ENCODE measurements at places on chromosomes 5 and 9.

DNA sequence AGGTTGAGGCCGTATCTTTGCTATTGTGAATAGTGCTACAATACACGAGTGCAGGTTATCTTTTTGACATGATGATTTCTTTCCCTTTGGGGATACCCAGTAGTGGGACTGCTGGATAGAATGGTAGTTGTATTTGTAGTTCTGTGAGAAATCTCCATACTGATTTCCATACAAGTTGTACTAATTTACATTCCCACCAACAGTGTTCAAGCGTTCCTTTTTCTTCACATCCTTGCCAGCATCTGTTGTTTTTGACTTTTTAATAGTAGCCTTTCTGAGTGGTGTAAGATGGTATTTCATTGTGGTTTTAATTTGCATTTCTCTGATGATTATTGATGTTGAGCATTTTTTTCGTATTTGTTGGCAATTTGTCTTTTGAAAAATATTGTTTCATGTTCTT is 41.4 kb downstream of the CNOT6 start:
- no peak for DNase-seq

- DNase-seq = no peak
These were observed 18.9 kb downstream of the WNT8A start for GRCh38 chr5:138102454-138103318.

GRCh38 chr5:139588962-139589361 is 27.8 kb downstream of the UBE2D2 start:
- no peak for DNase-seq

DNA sequence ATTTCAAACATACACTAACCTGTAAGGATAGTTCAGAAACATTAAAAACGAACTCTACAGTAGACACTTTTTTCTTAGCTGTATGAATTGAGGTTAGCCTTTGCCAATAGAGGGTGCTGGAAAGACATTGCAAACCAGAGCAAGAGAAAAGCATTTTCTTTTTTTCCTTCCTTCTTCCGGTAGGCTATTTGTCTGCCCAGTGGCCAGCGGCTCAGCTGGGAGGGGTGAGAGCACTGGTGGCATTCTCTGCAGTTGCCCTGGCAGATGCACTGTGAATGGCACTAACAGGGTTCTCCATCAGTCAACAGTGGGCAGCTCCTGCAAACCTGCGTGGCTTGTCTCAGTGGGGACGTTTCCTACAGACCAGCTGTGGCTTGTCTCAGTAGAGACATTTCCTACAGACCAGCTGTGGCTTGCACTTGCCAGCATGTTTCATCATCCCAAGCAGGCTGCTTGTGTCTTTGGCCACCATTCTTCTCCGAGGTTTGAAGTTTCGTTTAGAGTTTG is 984.5 kb upstream of the CDH18 start:
- no peak for DNase-seq

- no peak for DNase-seq
These were observed 53.6 kb downstream of the GIN1 start for GRCh38 chr5:103066326-103066725.

DNA sequence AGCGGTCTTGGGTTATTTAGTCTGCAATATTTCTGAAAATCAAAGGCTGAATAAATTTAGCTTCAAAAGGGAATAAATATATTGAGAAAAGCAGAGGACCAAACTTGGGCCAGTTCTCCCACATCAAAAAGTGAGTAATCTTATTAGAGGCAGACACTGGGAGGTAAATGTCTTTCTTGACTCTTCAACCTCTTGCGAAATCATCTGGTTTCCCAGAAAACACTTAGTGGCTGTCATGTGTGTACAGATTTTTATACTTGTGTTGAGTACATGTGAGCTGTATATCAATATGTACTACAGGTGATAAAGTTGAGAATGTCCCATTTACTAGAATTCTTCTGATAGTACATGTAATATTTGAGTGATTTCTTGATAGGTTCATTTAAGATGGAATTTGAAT is 454.9 kb downstream of the PRR16 start:
- no peak for DNase-seq

GRCh38 chr5:151071848-151072629 is 8.8 kb downstream of the TNIP1 start:
- no peak for DNase-seq

GRCh38 chr9:134525070-134525815 is 116.4 kb upstream of the COL5A1 start:
- DNase-seq = no peak

GRCh38 chr5:181217111-181217802 is 5.8 kb upstream of the TRIM41 start:
- DNase-seq = no peak

DNA sequence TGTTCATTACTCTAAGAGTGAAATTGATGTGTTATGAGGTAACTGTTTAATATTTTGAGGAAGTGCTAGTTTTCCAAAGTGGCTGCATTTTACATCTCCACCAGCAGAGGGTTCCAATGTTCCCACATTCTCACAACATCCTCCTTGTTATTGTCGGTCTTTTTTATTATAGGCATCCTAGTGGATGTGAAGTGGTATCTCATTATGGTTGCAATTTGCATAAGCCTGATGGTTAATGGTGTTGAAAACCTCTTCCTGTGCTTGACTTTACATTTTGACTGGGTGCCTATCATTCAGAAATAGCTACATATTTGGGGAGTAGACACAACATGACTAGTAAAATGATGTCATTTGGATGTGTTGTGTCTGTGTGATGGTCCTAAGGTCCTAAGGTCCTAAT is 143.6 kb downstream of the MRPS30 start:
- no peak for DNase-seq

- DNase-seq = no peak
These were observed 97.6 kb upstream of the CDH10 start for GRCh38 chr5:24742334-24742733.

DNA sequence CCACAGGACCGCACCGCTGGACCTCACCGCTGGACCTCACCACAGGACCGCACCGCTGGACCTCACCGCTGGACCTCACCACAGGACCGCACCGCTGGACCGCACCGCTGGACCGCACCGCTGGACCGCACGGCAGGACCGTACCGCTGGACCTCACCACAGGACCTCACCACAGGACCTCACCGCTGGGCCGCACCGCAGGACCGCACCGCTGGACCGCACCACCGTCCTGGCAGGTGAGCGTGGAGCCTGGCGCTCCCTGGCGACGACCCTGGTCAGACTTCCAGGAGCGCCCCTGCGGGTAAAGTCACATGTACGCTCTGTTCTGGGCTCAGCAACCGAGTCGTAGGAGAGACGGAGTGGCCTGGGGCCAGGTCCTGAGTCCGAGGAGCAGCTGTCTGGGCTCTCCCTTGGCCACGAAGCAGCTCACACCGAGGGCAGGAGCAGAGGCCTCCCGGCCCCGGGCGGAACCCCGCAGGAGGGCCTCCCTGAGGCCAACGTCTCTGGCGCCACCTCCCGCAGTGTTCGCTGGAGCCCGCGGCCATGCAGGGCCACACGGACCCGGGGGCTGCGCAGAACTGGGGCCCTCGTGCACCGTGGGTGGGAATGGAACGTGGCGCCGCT is 30.5 kb downstream of the MRPL36 start:
- no peak for DNase-seq

DNA sequence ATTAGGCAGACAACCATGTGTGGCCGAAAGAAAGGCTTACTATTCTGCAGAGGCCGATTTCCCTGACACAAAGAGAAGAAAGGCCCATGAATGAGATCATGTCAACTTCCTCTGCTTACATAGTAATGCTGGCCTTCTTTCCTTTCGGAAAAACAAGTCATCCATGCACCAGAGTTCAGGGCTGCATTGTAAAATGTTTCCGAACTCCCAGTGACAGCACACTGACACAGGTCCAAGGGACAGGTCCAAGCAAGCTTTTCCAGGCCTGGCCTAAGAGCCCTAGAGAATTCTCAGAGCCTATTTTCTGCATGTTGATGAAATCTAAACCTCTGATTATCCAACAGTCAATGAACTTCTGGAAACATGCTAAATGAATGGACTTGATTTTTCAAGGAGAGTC is 140.9 kb downstream of the ZNF608 start:
- DNase-seq = no peak

DNA sequence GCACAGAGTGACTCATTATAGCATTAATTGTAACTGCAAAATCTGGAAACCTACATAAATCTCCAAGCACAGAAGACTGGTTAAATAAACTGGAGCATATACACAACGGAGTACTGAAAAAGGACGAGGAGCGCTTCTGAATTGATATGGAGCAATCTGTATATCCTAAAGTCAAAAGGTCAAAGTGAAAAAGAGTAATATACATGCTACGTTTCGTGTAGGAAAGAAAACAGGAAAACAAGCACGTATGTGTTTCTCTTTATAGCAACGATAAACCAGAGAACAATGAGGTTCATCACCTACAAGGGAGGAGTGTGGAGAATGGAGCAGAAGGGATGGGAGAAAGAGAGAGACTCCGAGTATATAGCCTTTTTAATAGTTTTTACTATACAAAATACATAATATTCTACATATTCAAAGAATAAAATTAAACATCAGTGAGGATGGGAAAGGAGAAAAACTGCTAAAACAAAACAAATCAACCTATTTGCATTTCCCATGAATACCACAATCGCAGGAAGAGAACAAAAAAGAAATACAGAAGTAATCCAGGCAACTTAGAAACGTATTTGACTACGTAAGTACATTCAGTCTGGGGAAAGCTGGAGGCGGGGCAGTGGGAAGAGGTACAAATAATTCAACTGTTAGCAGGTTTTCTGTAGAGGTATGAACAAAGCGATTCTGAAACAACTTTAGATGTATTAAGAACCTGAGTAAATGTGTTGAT is 7.8 kb downstream of the ZFP62 start:
- DNase-seq = no peak

- DNase-seq = no peak
These were observed 5.9 kb downstream of the TNFSF15 start for GRCh38 chr9:114799925-114800324.

- DNase-seq = no peak
These were observed 49.4 kb downstream of the ROPN1L start for GRCh38 chr5:10490927-10491672.

Data from NCI-H1092 (cell line).